ENCODE measurements at places on chromosomes 12 and 14.

GRCh38 chr12:11672256-11673191, 23.1 kb downstream of the ETV6 start:
- no peak for DNase-seq

- no peak for DNase-seq
Measured at GRCh38 chr14:23101213-23101970, 3.4 kb downstream of the CIROP start.

GRCh38 chr12:7751394-7751793, 4.2 kb upstream of the CLEC4C start:
- DNase-seq = no peak

GRCh38 chr12:1870998-1871917, 47.2 kb downstream of the CACNA2D4 start:
- no peak for DNase-seq

DNA sequence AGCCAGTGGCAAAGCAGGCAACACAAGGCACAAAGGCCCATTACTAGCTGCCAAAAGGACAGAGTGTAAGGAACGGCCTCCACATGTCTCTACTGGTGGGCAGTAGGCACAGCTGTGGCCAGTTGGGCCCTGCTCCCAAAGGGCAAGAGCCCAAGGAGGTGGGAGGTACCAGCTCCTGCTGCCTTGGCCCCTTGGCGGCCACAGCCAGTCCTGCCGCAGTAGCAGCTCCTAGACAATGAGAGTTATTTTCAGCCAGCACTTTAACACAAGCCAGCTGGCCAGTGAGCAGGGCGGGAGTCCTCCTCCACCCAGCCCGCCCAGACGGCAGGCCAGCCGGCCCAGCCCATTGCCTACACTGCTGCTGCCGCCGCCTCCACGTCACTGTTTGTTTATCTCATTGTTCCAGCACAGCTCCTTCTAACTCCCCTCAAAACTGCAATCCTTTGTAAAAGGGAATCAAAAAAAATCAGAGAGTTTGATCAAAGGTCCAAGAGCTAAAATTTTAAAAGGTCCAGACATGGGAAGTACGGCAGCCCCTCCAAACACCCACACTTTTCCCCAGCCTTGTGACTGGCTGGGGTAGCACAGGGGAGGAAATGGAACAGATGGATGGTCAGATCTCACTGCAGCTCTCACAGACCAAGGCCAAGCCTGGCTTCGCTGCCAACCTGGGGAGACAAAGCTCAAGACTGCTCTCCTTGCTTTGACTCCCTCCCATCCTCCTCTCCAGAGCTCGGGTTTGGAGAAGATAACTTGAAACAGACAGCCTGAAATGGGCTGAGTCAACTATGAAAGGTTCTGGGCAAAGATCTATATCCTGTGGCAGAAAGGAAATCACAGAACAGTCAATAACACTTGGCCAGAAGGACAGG, 33.5 kb downstream of the FMNL3 start:
- no peak for DNase-seq

DNA sequence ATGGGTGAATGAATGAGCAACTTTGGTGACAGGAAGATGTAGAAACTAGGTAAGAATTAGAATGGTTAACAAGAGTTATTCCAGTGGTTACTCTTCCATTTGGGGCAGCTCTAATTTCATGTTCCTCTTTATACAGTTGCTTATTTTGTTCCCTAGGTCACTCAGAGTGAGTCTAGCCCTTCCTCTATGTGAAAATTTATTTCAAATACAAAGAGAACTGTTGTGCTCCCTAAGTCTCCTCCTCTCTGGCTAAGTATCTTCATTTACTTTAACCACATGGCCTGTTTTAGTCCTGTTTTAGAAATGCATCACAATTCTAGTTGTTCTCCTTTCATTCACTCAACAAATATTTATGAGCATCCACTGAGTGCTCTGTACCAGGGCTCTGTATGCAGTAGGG, 51.1 kb upstream of the HIF1A start:
- DNase-seq = no peak

DNA sequence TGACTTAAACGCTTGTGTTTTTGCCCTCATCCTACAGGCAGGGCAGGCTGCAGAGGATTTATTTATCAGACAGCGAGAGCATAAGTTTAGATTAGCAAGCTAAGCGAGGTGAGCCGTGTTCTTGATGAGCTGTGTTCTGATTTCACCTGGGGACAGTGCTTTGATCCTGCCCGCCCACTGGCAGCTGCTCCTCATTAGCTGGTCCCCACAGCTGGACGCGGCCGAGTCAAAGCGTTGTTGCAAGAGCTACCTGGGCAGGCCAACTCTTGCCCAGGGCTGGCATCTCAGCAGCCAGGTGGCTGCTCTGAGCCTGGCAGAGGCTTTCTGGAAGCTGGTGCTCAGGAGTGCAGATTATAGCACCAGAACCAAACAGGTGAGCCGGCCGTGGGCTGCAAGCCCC, 46.8 kb upstream of the BEGAIN start:
- DNase-seq = no peak

GRCh38 chr12:50784501-50784900, 20.6 kb downstream of the ATF1 start:
- DNase-seq = no peak

DNA sequence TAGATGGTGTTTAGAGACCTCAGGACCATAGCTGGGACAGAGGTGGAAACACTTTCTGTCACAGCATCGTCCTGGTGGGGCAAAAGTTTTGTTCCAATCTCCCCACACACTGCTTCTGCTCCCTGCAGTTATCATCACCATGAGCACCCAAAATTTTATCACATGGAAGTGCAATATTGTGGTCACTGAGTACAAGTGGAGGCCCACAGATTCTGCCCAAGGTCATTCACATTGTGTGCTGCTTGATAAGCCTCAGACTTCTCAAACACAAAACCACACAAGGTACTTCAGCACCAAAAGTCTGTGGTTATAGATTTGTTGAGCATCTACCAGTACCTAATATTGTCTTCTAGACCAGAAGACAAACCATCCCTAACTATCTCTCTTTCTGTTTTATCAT, 554 bp upstream of the KRT77 start:
- no peak for DNase-seq

GRCh38 chr14:66099931-66100330, 386.2 kb upstream of the CCDC196 start:
- DNase-seq = no peak

DNA sequence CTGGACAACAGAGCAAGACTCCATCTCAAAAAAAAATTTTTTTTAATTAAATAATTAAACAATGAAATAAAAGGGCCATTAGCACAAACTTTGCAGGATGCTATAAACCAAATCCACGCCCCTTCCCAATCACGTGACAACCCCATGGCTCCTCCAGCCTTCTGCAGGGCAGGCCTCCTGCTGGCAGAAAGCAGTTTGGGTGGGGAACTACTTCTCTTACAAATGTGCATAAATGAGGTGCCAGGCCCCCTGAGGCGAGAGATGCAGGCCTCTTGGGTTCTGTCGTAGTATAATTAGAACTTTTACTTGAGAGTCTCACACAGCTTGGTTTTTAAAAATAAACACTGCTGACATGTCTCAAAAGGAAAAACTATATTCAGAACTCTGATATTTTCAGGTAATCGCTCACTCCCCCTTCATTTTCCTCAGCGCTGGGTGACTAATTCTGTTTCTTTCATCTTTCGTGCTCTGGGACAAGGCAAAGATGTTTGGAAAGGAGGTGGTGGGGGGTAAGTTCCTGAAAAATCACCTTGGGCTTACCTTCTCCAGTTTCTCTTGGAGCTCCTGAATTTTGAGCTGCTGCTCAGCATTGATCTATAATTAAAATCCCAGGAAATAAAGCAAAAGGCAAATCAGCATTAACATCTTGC, 101.7 kb downstream of the CIT start:
- DNase-seq = no peak

- DNase-seq = peak; percentile 27
Measured at GRCh38 chr12:107360482-107360881, 267.1 kb upstream of the CRY1 start.

DNA sequence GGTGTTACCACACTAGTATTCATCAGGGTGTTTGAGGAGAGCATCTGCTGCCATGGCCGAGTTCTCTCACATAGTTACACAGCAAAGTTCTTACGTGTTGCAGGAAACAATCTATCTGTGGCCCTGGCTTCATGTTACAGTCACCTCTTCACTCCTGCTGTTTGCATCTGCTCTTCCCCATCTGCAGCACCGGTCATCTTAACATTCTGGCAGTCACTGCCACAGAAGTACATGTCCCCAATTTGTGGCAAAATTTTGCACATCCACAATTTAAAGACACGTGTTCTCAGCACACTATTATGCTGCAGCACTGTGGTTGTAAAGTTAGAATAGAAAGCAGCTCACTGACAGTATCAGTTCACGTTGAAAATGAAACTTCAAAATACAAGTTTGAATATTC, 23.2 kb downstream of the MAPK1IP1L start:
- DNase-seq = no peak

DNA sequence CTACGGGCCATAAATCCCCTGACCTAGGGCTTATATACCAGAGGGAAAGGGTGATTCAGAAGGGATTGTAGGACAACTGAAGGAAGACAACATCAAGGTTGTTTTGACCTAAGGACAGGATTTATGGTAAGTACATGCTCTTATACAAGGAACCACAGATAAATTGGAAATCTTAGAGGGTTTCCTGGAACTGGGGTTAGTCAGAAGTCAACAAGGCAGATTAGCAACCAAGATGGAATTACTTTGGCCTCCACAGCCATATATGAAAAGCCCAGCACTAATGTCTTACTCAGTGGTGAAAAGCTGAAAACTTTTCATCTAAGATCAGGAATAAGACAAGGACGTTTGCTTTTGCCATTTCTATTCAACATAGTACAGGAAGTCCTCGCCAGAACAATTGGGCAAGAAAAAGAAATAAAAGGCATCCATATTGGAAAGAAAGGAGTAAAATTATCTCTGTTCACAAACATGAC, 5.4 kb downstream of the TMBIM4 start:
- DNase-seq = no peak

DNA sequence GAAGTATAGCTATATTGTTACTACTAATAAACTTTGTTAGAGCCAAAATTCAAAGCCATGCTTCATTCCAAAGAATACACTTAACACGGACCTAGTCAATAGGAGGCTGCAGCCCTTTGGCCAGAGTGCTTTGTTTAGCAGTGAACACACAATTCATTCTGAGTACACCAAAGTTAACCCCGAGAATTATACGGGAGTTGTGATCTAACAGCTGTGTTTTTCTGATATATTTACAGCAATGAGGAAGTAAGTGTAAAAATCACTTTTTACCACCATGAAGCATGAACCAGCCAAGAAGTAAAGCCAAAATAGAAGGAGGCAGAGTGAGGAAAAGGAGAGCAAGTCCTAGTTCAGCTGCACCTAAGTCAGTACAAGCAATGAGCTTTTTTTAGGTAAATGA, 156.8 kb upstream of the PDE3A start:
- no peak for DNase-seq

- DNase-seq = no peak
Measured at GRCh38 chr14:23610090-23610814, 25.9 kb upstream of the DHRS2 start.

GRCh38 chr12:89760783-89761182, 52.1 kb upstream of the ATP2B1 start:
- DNase-seq = no peak

DNA sequence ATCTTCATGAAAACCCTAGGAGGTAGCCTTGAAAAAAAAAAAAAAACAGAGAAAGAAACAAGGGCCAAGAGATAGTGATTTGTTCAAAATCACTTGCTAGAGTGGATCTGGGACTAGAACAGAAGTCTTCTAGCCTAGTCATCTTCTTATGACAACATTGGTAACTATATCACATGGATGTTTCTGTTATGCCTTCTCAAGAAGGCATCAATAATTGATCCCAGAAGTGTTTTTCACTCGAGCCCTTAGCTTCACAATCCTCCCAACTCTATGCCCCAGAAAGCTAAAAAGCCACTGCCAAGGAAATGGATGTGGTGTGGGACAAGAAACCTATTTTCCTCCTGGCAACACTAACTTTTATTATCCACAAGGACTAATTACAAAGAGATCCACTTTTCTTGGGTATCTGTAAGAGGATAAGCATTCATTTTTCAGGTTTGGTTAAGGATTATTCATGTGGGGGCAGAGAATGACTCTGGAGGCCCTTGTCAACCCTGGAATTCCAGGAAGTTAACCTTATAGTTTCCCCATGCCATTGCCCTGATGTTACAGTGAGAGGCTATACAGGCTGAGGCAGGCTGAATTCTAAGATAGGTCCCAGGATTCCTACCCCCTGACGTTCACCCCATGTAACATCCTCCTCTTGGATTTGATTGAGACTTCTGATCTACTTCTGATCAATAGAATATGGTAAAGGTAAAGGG, 67.7 kb upstream of the CPM start:
- no peak for DNase-seq

- no peak for DNase-seq
Measured at GRCh38 chr12:20604408-20605067, 90.6 kb upstream of the SLCO1C1 start.

- no peak for DNase-seq
Measured at GRCh38 chr12:122202017-122202416, 1.5 kb upstream of the B3GNT4 start.

DNA sequence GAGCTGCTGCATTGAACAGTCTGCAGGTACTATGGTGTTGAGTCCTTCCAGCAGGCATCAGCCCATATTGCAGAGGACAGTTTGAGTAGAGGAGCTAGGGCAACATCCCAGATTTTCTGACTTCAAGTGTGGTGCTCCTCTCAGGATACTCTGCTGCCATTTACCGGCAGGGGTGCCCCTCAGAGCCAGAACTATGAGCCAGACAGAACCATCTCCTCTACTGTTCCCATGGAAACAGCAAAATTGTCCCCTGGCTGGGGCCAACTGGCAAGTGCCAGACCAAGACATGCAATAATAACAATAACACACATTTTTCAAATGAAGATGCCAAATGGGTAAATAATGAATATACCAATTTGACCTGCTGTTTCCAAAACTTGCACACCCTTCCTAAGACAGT, 102.9 kb downstream of the ADCK1 start:
- DNase-seq = no peak

GRCh38 chr12:130526813-130527212, 189.1 kb downstream of the PIWIL1 start:
- DNase-seq = peak; percentile 38

DNA sequence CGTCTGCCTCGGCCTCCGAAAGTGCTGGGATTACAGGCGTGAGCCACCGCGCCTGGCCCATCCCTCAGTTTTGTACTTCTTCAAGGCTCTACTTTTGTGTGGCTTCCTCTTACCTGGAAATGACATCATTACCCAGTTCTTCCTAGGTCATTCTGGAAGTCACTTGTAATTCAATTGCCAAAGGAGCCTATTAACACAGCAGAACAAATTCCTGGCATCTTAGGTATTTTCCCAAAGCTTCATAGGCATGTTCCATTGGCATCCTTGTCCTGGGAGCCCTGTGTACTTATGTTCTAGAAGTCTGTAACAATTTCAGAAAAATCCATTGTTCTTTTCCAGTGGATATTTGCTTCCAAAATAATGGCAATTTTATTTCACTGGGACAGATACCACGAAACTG, 60.6 kb downstream of the DAAM1 start:
- no peak for DNase-seq

GRCh38 chr12:132899033-132899432, 11.6 kb upstream of the CHFR start:
- DNase-seq = no peak

GRCh38 chr12:5513406-5513805, 81.5 kb downstream of the NTF3 start:
- DNase-seq = no peak

GRCh38 chr12:65612440-65612839, 211.8 kb upstream of the HMGA2 start:
- no peak for DNase-seq
